ENCODE measurements at places on chromosomes 7 and 10.

DNA sequence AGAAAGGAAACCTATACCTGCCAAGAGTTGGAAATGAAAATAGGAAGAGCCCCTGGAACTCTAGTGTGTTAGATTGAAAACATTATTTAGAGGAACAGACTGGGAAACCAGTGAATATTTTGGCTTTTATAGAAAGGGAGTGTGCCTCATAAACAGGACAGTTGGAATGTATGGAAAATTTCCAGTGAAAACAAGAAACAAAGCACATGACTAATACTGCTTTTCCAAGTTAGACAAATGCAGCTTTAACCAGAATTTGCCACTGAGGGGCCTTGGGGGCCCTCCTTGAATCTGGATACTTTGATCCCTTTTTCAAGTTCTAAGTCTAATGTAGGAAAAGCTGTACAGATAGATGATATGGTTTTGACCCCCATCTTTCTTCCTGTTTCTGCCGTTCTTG is 21.2 kb downstream of the ITGB8 start:
- DNase-seq: no peak

GRCh38 chr10:97483921-97484320 is 14.3 kb downstream of the MMS19 start:
- DNase-seq: no peak

DNA sequence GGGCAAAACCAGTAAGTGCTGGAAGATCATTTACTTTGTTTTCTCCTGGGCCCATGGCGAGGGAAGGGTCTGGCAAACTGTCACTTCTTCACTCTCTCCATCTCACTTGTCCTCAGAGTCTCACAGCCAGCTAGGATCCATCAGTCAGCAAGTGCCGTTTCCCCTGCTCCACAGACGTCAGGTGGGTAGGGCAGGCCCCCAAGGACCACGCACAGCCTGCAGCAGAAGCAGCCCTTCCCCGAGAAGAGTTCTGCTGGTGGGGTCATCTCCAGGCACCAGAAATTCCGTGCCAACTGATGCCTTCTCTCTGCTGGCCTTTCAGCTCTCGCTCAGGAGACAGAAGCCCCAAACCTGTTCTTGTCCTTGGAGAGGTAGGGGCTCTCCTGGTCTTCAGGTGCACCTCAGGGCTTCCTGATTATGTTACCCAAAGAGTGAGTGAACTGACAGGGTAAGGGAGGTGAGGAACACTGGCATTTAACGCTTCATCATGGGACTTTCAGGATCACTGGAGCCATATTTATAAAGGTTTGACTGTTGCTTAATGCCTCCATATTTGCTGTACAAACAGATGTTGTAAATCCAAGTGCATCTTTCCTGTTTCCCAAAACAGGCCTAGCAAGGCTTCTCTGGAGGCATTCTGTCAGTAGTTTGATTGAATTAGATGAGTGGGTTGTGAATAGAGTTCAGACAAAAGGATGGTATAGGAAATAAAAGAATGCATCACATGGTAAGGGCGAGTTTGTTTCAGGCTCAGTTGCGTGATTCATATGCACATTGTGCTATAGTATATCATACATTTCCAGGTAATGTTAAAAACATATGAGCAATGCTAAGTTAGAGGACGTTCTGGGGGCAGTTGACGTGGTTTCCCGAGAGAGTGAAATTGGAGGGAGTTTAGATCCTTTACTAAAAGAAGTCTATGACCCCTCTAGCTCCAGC is 13.7 kb upstream of the TSPAN15 start:
- no peak for DNase-seq

- DNase-seq: no peak
These were observed 53.5 kb downstream of the EPDR1 start for GRCh38 chr7:37973915-37974314.

DNA sequence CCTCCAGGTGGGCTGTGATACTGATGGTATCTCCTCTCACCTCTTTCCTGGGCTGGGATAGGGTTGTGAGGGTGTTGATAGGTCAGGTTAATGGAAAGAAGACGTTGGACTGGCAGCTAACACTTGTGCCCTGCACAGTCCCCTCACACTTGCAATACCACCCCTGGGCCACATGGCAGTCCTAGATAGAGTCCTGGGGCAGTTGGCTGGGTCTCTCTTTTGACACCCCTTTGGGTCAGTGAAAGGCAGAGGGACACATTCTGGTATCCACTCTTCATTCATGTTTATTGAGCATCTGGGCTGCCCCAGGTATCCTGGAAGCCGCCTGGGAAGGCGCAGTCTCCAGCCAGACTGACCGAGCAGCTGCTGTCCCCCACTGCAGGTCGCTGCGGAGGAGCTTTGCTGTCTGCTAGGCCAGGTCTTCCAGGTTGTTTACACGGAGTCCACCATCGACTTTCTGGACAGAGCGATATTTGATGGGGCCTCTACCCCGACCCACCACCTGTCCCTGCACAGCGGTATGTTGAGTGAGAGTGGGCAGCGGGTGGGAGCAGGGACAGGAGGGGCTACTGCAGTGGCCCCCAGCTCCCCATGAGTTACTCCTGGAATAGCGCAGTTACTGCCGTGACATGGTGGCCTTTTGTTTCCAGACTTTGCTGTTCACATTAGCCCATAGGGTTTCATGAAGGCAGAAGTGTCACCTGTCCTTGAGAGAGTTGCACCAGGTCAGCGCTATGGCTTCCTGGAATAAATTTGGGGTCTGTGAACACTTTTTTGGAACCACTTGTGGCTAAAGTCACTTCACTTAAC is 19.1 kb downstream of the NACAD start:
- DNase-seq: no peak

DNA sequence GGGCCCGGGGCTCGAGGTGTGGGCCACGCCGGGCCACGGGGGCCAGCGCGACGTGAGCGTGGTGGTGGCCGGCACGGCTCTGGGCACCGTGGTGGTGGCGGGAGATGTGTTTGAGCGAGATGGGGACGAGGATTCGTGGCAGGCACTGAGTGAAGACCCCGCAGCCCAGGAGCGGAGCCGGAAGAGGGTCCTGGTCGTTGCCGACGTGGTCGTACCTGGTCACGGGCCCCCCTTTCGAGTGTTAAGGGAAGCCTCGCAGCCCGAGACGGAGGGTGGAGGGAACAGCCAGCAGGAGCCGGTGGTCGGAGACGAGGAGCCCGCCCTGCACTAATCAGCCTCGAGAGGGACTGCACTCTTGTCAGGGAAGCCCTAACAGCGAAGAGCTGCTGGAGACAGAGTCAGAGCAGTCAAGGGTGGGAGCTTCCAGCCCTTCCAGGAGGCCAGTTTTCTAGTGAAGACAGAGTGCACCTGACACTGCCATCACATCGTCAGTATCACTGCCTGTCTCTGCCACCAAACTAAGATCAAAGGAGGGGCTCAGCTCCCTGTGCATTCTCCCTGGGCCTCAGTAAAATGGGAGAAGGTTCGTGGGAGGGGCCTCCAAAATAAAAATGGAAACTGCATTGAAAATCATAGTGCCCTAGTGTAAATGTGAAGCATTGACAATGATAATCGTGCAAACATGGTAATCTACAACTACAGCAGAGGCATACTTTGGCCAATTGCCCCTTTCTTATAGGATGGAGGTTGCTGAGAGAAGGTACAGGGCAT is 1.3 kb downstream of the MBLAC1 start:
- DNase-seq: no peak

- no peak for DNase-seq
These were observed 9.2 kb downstream of the GJD4 start for GRCh38 chr10:35614312-35614711.

Measured in stimulated activated CD4-positive, alpha-beta T cell treated with anti-CD3 and anti-CD28 coated beads, Interleukin-15, amount 100 ng/mL, for 1 hour (primary cell).